ENCODE measurements at places on chromosomes 2 and 18. TPM values are rescaled to one million over a fixed set of nuclear protein-coding genes. Genes with fewer than 3 reads are reported as not detected.

FBXO48 gene
- 0.52 TPM for total RNA-seq

TIA1 gene
- total RNA-seq, result 82.5 TPM

WDR54 gene
- total RNA-seq, result 41.0 TPM

FECH gene
- total RNA-seq, result 136 TPM

MAPRE2 gene
- total RNA-seq, result 2.9 TPM

VWA3B gene
- total RNA-seq, result not detected

PAX8 gene
- 2.6 TPM for total RNA-seq

PAIP2B gene
- total RNA-seq, result 3.8 TPM

All from PC-3 (cell line).